Activated CD8-positive, alpha-beta T cell treated with anti-CD3 and anti-CD28 coated beads, Interleukin-2, amount 10 ng/mL, durations not matched to agents 7 days and 5 days (primary cell): ENCODE measurements at places on chromosomes 1 and 21.

GRCh38 chr21:38821959-38822682, 16.4 kb downstream of the ETS2 start:
- no peak for DNase-seq

- DNase-seq = no peak
Observed at GRCh38 chr21:39452207-39452969, 618 bp downstream of the SH3BGR start.

DNA sequence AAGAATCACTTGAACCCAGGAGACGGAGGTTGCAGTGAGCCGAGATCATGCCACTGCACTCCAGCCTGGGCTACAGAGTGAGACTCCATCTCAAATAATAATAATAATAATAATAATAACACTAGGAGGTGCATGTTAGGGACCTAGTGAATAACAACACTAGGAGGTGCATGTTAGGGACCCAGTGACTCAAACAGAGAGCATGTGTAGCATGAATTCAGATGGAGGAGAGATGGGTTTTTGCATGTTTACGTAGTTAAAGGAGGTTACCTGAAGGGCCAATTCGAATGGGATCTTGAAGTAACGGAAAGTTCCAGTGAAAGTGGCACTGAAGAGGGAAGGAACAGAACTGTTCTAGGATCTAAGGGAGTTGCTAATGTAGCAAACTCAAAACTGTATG, 7.1 kb upstream of the KCNK1 start:
- DNase-seq = no peak

GRCh38 chr1:116489231-116489697, 81.6 kb downstream of the CD58 start:
- DNase-seq = no peak

DNA sequence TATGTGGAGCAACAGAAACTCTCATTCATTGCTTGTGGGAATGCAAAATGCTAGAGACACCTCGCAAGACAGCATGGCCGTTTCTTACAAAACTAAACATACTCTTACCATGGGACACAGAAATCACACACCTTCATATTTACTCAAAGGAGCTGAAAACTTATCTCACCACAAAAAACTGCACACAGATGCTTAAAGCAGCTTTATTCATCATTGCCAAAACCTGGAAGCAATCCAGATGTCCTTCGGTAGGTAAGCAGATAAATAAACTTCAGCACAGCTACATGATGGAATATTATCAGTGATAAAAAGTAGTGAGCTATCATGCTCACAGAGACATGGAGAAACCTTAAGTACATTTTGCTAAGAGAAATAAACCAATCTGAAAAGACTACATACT, 124.3 kb downstream of the RERE start:
- no peak for DNase-seq

GRCh38 chr1:36752431-36752830, 269.7 kb upstream of the CSF3R start:
- no peak for DNase-seq

GRCh38 chr1:109776911-109777310, 13.2 kb upstream of the EPS8L3 start:
- DNase-seq = peak; percentile 88

- DNase-seq = no peak
Observed at GRCh38 chr1:116671912-116672311, 4.4 kb upstream of the IGSF3 start.

DNA sequence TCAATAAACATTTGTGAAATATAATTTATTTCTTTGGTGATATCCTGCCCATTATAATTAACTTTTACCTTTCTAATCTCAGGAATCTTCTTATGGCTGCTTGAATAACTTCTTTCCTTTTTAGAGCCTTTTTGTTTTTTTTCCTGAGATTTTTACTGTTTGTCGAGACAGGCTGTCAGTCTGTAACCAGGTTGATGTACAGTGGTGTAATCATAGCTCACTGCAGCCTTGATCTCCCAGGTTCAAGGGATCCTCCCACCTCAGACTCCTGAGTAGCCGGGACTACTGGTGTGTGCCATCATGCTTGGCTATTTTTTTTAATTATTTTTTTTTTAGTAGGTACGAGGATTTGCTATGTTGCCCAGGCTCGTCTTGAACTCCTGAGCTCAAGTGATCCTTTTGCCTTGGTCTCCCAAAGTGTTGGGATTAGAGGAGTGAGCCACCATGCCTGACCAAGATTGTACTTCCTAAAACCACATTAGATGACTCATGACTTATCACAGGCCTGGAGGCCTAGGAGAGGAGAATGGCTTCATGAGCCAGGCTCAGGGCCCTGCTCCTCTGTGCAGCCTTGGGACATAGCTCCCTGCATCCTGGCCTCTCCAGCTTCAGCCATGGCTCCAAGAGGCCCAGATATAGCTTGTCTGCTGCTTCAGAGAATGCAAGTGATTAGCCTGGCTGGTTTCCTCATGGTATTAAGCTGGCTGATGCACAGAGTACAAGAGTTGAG, 48.6 kb downstream of the CTH start:
- no peak for DNase-seq

- DNase-seq = no peak
Observed at GRCh38 chr1:27596261-27596660, 7.7 kb downstream of the AHDC1 start.

GRCh38 chr1:65422241-65423203, 2.1 kb downstream of the LEPR start:
- DNase-seq = no peak

DNA sequence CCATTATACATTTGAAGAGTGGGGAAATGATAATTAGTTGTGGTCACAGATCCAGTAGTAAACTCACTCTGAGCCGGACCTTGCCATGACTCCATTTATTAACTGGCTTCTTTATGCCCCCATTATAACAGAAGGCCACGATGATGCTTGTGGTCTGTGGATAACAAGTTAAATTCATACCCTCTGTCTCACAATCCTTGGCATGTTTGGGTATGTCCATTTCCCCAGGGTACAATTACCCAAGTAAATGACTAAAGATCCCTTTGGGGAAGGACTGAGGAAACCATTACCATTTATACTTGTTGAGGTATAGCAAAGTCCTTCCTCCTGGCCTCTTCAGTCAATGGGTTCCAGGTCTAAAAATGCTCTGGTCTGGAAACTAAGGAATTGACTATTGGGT, 7.3 kb upstream of the USP1 start:
- no peak for DNase-seq

DNA sequence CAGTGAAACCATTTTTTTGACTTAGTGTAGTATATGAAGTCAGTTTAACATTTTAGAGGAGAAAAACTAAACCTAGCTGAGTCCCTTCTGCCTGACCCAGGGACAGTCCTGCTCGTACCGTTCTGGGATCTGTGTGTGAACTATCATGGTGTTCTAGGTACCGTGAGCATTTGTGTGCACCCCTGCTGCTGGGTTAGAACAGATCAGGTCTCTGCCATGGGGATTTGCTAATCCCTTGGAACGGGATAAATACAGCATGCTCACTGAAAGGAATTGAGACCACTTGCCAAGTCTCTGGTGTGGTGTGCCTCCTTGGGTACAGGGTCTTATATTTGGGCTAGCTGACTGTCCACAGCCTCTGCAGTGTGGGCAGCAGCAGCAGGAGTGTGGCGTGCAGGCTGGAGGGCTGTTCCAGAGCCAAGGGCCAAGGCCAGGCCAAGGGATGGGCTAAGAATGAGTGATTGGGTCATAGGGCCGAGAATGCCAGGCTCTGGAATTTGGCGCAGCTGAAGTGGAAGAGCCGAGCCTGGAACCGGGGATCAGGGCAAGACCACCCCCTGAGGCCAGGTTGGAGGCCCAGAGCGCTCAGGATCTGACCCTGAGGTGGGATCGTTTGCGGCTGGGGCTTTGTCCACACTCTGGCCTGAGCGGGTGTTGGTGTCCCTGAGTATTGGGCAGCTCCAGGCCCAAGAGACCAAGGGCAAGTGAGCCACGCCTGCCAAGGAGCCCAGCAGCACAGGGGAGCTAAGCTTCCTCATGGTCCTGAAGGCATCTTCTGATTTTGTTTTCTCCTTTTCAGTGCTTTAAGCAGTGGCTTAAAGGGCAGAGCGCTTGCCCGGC, 66.3 kb downstream of the VPS26C start:
- DNase-seq = no peak

- DNase-seq = no peak
Observed at GRCh38 chr1:207999972-208000371, 89.0 kb upstream of the CD34 start.

DNA sequence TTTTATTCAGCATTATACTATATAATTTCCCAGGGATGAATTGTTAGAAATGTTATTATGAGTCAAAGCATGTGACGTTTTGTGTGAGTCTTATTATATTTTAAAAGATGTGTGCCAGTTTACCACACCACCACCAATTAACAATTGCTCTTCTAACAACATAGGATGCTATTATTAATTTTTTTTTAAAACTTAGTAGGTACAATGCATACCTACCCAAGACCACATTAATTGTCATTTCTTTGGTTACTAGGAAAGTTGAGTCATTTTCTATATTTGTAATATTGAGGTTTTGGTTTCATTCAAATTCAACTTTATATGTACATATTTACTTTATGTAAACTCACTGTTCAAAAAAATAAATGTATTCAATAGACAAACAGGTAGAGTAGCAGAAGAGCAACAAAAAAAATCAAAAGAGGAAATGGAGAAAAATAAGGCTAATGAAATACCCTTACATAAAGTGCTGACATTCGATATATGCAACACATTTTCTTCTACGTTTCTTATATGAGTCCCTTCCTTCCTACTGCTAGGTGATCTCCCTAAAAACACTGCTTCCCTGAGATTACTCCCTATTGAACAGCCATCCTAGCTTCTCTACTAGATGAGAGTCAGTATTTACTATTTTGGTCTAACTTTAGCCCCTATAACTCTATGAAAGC, 9.6 kb downstream of the GCLM start:
- no peak for DNase-seq

- no peak for DNase-seq
Observed at GRCh38 chr1:43849670-43850069, 83.9 kb upstream of the ARTN start.

DNA sequence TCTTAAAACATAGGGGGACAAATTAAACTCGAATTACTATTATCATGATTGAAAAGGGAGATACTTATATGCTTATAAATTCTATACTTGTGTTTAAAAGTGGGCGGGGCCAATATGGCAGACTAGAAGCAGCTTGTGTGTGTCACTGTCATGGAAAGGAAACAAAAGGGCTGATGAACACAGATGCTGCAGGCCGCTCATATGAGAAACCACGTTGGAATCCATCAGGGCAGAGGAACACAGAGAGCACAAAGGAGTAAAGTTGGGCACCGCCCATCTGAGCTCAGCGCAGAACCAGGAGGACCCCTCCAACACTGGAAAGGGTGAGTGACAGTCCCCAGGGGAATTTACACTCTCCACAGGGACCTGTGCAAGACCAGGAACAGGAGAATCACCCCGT, 107.0 kb downstream of the SLC5A9 start:
- no peak for DNase-seq

DNA sequence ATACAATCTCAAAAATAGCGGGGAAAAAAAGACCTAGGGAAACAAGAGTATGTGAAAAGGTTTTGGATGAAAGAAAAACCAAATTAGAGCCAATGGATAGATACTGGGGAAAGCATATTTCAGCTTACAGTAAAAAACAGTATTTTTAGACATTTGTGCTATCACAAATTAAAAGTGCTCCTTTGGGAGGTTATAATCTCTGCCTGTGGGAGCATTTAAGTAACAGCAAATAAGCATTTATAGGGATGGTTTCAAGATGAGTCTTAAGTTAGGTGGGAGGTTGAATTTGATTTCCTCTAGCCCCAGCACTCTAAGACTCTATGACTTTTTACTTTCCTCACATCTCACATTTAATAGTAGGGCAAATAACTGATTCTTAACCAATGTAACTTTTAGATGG, 79.6 kb upstream of the SLFNL1 start:
- no peak for DNase-seq

GRCh38 chr1:68011657-68012375, 38.6 kb downstream of the DIRAS3 start:
- no peak for DNase-seq

- DNase-seq = no peak
Observed at GRCh38 chr1:218164111-218164929, 120.8 kb upstream of the RRP15 start.

DNA sequence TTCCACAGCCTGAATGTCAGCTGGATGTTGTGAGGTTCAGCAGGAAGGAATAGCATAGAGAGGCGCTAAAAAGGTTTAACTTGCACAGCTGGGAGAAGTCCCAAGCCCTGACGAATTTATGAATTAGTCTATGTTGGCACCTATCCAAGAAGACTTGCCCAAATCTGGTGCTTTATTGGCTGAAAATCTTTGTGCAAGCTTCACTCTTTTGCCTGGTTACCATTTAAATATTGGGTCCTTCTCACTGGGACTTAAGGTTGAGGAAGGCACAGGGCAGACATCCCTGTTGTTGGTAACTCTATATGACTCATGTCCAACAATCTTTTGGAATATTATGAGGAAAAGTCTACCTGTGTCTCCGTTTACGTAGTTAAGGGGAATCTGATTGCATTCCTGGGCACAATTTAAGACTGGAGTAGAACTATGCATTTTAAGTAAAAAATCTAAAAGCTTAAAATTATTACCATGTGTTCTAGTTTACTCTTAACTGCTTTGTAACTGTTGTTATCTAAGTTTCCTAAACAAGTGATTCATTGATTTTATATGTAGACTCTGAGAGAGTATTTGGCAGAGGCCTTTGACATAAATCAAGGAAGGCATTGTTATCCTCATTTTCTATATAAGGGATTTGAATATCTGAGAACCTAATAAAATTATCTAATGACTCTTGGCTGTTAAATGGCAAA, 181.7 kb upstream of the DPYD start:
- no peak for DNase-seq

DNA sequence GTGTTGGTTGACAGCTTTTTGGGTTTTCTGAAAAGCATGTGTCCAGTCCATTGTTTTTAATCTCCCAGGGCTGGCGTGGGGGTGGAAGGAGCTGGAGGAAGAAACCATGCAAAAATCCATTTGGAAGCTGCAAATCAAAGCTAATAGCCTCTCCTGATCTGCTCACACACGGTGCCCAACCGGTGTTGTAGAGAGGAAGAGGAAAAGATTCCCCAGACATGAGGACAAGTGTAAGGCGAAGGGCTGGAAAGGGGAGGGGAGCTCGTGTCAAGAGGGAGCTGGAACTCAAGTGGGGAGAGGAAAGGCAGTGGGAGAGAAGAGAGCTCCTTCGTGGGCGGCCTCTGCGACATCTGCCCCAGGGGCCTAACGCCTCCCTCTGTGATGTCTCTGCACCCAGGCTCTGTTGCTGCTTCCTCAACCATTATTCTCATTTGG, 112.3 kb upstream of the IRF2BP2 start:
- DNase-seq = no peak

- DNase-seq = peak; percentile 53
Observed at GRCh38 chr1:20212685-20213331, 26.5 kb upstream of the PLA2G2C start.

- no peak for DNase-seq
Observed at GRCh38 chr1:215523128-215523861, 43.8 kb upstream of the KCTD3 start.

GRCh38 chr1:2474933-2475371, 1.1 kb upstream of the PLCH2 start:
- no peak for DNase-seq

DNA sequence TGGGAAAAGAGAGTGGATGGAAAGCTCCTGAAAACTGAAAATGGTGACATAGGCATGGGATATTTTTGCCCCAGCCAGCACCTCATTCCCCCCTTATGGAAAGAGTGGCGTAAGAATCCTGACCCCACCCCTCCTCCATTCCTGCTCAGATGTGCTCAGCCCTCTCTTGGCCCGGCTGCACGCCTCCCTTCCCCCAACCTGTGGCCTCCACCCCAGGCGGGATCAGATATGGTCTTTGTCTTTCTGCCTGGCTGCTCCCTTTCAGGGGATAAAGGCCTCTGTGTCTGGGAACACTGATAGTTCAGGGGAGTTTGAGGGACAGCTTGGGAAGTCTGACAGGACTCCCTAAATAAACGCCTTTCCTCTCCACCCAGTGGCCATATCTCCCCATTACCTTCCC, 49.8 kb downstream of the KIRREL1 start:
- DNase-seq = no peak
